ENCODE measurements at places on chromosomes 2 and 18.

- DNase-seq = no peak
Measured at GRCh38 chr18:23487738-23488570, 15.4 kb upstream of the RMC1 start.

DNA sequence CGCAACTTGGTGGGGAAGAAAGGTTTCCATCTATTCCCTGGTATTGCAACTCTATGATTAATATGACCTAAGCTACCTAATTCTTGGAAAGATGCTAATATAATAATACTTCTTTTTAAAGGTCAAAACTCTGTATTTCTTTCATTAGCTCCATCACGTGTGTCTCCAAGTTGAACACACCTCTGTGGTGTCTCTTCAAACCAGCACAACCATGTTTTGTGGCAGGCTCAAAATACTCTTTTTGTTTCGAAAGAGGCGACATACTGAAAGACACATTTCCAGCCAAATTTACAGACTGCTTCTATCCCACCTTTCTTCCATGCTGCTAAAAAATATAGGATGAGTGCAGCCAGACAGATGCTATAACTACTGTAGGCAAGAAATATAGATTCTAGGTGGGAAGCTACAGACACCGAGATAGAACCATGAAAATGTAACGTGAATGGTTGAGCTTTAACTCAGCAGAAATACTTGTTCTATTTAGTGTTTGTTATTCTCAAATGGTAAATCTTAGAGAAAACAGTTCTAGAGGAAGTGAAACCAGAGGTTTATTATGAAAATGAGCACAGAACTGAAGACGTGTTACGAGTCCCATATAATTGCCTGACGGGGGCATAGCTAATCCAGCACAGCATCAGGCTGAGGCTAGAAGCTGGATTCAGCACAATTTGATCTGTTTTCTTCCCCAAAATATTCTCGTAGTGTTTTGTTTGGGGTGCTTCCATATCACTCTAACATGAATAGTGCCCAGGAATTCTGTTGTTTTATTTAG lies 991.5 kb upstream of the FANCL start:
- DNase-seq = no peak

DNA sequence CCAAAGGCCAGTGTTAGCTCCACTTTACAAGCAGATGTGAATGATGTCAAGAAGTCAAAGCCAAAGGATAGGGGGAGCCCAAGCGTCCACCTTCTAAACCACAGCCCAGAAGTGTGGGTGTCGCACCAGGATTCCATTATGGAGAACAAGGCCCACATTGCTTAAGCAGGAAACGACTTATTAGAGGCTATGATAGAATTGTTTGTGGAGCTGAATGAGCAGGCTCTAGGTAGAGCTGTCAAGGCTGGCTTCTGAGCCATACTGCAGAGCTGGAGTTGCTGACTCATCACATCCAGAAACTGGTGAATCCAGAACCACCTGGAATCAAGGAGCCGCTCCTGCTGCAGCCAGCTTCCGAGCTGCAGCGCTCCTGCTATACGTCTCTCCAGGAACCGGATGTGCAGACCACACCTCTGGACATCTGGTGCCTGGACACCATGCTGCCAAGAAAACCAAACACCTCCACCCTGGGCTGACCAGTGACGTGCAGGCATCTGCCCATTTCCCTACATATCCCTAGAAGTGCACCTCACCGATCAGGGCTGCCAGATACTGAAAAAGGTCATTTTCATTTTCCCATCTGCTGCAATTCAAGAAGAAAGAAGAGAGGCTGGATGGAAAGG lies 6.2 kb upstream of the TWIST2 start:
- no peak for DNase-seq

DNA sequence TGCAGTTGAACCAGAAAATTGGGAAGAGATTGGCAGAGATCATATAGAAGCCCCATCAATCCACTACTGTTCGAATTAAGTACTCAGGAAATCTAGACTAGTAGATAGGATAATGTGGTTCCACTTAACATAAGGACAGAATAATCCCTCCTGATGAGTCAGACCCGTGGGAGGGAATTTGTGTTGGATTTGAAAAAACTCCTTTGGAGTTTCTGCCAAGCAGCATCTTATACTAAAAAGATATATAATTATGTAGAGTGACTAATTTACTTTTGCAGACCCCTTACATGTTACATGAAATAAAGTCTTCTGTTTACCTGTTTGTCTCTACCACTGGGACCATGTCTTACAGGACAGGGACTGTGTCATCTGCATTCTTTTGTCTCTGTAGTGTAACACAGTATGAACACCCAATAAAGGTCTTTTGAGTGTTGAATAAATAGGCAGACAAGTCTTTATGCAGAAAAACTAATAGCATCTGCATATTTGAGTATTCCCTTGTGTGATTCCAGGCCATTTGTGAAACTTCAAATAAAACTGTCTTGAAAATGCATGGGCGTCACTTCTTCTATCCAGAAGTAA lies 122.6 kb upstream of the DNAJC10 start:
- no peak for DNase-seq

DNA sequence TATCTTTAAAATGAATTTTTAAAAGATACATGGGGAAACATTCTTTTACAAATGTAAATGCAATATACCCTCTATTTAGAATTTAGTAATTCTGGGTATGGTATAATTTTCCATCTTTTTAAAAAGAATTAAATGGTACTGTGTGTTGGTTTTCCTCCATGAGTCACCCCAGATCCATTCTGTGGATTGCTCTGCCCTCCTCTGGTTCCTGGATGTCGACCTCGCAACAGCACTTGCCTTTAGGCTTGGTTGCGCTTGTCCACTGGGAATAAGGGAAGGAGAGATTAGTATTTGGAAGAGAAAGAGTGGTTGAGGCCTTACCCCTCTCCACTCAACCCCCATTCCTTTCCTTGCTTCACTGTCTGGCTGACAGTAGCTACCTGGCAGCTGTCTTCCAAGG lies 90.4 kb downstream of the FTCDNL1 start:
- no peak for DNase-seq

DNA sequence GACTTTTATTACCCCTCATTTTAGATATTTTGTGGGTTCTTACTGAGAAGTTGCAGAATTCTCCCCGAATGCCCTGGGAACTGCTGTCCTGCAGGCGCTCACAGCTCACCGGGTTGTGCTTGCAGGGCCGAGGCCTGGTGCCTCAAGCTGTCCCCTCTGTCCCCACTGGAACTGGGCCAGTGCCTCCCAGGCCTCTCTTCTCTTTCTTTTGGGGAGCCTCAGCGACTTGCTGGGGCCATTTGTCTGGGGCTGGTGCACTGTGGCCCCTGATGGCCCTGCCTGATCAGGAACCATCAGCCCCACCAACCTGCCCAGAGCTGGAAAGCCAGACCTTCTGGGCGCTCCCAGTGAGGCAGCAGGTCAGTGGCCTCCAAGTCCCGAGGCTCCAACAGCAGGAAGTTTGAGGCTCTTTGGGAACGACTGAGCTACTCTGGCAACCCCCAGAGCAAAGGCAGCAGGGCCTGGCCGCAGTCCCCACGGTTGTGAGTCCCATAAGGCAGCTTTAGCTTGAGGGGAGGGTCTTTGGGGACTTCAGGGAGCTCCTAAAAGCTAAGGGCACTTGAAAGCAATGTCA lies 14.7 kb upstream of the NEU4 start:
- no peak for DNase-seq

DNA sequence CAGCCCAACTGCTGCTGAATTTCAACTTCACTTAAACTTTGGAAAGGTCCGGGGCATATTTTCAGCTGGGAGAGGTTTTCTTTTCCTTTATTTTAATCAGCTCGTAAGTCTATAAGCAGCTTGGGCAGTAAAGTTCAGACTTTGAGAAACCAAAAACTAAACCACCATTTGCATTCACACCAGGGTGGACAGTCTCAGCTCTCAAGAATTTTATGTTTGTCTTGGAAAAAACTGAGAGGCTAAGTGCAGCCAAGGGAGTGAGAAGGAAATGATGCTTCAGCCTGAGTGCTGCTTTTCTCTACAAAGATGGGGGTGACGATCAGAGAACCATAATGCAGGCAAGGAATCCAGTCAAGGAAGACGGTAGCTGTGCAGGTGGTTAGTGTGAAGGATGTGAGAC lies 30.2 kb downstream of the MCFD2 start:
- DNase-seq = no peak

DNA sequence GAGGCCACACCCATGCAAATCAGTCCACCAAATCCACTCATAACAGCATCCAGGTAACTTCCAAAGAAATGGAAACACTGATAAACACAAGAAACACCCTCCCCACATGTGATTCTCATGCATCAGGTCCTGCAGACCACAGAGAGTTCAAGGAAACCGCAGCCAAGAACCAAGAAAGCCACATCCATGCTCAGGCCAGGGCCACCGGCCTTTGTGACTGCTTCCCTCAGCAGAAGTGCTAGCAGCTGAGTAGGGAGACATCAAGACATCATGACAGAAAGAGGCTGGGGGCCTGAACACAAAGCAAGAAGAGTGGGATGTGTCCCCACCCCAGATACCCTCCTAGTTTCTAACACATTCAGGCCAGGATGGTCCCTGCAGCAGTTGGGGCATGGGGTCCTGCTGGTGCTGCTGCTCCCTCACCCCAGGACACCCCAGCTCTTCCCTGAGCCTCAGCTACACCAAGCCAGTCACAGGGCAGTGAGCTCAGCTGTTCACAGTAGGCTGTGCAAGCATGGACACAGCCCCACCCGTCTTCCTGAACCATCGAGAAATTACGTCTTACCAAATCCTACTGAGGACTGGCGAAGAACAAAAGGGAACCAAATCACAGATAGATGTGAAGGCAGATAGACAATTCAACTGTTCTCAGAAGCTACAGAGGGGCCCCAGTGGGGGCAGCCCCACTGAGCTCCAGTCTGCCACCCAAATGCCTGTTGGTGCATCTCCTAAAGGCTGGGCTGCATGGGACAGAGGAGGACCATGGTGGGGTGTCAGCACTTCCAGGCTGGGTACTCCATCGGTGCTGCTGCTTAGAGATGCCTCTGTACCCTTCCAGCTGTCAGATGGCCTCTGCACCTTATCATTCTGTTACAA lies 60.9 kb downstream of the HDAC4 start:
- DNase-seq = no peak

GRCh38 chr2:73163483-73164367 lies 38.6 kb upstream of the NOTO start:
- DNase-seq = peak; percentile 80

- no peak for DNase-seq
Measured at GRCh38 chr2:134500211-134500935, 218.4 kb downstream of the TMEM163 start.

DNA sequence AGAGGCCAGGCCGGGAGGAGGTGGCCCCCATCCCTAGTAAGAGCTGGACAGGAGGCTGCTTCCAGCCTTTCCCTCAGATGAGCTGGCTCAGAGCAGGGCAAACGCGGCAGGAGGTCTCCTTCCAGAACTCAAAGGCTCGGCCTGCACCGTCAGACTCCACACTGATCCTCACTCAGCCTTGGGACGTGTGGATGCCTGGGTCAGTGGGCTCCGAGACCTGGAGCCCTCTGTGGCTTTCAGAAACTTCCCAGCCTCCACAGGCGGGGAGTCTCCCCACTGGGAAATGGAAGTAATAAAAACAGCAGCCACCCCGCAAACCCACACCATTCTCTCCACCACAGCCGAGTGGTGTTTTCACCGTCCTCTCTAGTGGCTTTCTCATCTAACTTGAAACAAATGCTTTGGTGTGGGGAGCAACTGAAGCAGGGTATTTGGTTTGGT lies 54.3 kb downstream of the INPP5D start:
- DNase-seq = no peak

DNA sequence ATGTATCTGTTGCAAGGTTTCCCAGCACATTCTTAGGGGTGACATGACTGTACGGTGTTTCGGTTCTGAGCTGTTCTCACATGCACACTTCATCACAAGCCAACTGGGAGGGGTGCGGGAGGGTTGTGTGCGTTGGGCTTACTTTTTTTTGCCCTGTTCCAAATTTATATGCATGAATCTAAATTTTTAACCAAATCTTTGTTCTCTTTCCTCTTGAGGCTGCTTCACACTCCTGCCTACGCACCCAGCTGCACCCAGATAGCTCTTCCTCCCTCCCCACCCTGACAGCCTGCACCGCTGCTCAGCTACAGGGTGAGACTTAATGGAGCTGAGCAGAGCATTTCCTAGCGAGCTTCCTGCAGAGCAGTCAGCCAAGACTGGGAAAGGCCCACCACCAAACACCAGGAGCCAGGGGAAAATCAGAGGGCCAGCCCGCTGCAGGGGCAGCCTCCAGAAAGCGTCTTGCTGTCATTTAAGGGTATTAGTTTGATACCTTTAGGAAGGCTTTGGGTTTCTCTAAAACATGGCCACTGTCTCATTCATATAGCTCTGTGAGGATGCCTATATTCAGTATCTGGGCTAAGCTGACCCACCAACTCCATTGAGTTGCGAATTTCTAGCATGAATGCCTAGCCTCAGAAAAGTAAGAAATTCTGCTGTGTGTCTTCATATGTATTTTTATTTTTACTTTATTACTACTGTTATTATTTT lies 84.5 kb downstream of the POU3F3 start:
- DNase-seq = no peak

DNA sequence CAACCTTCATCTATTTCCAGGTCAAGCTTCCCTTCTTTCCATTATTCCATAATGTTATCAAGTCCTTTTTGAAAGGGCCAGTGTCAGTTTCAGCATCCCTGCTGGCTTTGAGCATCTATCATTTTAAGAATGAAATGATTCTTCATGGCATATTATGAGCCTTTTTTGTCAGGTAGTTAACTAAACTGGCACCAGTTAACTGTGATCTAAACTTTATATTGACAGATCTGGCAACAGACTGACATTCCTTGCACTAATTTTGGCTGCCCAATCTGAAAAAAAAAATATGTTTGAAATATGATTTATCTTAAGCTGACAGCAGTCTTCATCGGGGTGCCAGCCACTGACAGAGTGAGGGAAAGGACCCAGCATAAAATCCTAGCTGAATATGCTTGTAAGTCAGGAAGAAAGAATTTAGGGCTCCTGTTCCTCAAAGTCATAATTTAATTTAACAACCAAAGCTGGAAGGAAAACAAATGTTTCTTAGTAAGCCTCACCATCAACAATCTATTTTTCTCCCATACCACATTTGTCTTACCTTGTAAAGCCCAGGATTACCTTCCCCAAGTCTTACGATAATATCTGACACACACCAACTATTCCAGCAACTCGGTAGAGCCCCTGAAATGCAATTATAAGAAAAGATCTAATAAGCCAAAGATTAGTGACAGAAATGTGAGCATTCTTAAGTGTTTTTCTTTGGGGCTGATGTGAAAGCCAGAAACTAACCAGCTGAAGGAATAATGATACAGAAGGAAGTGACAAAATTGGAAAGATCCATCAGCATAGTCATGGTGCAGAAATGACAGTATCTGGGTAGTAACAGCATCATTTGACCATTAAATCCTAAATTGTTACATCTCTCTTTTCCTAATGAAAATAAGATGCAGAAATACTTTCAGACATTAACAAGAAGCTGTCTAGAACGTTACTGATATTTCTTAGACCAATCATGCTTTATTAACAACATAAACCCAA lies 228.1 kb downstream of the RBM43 start:
- no peak for DNase-seq

Data from kidney capillary endothelial cell (primary cell).